ENCODE measurements at places on chromosomes 1 and 21.

GRCh38 chr21:45080639-45081414 lies 6.4 kb downstream of the ADARB1 start:
- peak; percentile 51 for DNase-seq

GRCh38 chr1:40096646-40096976 lies 441 bp downstream of the PPT1 start:
- DNase-seq = no peak

- no peak for DNase-seq
Observed at GRCh38 chr1:22615886-22616285, 20.5 kb upstream of the C1QA start.

DNA sequence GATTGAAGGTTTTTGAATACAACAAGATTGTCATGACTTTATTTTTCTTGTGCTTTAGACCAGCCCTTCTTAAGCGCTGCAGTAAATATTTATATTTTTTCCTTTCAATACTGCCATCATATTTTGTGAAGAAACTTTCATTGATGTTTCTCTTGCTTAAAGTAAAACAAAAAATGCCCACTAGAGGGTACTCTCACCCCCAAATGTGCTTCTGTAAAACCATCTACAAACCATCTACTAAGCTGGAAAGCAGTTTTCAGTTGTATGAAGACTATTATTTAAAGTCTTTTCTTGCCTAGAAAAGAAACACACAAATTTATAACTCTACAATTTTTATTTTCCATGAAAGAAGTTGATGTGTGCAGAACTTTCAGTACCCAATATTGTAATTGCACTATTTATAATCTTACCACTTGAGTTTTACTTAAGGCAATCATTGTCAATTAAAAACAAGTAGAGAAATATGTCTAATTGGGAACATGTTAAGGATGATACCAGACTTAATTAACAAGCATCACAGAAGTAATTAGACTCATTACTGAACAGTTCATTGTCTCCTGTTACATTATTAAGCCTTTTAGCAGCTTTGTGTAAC lies 10.7 kb downstream of the LEPR start:
- DNase-seq = peak; percentile 39

- no peak for DNase-seq
Observed at GRCh38 chr1:177310326-177310725, 139.6 kb downstream of the BRINP2 start.

GRCh38 chr1:233654658-233655280 lies 40.9 kb downstream of the KCNK1 start:
- no peak for DNase-seq

GRCh38 chr1:7698641-7699040 lies 72.5 kb upstream of the VAMP3 start:
- DNase-seq = no peak

- DNase-seq = no peak
Observed at GRCh38 chr1:206702260-206702659, 17.6 kb downstream of the MAPKAPK2 start.
